ENCODE measurements at places on chromosomes 11 and 22. TPM values are rescaled to one million over a fixed set of nuclear protein-coding genes. Genes with fewer than 3 reads are reported as not detected.

DNA sequence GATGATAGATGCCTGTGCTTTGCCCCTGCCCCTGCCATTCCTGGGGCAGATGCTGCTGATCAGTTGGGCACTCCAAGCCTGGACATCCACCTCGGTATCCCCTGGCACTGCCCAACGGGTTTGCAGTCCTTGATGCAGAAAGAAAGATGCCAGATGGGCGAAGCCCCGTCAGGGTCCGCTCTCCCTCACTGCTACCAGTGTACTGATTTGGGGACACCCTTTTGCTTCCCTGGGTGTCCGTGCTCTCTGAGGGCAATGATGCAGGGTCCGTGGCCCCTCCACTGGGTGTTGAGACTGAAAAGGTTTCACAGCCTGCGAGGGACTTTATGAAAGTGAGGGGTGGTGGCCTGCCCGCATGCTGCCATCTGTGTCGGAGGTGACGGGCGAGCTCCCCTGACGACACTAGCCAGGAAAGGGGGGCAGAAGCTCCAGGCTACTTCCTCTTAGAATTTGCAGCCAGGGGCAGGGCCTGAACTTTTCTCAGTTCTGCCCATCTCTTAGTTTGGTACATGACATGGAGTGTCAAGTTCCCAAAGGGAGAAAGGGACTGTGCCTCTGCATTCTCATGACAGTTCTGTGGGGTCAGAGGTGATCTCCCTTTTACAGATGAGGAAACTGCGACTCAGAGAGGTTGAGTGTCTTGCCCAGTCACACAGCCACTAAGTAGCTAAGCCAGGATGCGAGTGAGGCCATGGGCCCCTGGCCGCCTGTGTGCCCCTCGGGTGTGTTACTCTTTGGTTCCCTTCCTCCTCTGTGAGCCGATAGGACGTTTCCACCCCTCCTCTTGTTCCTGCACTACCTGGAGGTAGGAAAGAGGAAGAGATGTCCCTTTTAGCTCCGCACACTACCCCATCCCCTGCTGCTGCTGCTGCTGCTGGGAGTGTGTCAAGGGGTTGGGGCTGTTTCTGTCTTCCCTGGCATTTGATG is 96.6 kb downstream of the BCR start:
- no peak for DNase-seq
- H3K27me3 ChIP-seq, result no peaks in the 10 kb centered on the region
- H3K4me1 ChIP-seq, result peaks cover 6% of the 10 kb centered on the region
- peak overlapping the region; percentile 91 for H3K27ac ChIP-seq

- no peak overlapping the region for H3K4me3 ChIP-seq
- no peaks in the 10 kb centered on the region for H3K27me3 ChIP-seq
- no peak for DNase-seq
- peaks cover 8% of the 10 kb centered on the region for H3K36me3 ChIP-seq
- peak overlapping the region; percentile 91 for H3K27ac ChIP-seq
Measured at GRCh38 chr11:44607987-44608386, 42.5 kb downstream of the CD82 start.

DNA sequence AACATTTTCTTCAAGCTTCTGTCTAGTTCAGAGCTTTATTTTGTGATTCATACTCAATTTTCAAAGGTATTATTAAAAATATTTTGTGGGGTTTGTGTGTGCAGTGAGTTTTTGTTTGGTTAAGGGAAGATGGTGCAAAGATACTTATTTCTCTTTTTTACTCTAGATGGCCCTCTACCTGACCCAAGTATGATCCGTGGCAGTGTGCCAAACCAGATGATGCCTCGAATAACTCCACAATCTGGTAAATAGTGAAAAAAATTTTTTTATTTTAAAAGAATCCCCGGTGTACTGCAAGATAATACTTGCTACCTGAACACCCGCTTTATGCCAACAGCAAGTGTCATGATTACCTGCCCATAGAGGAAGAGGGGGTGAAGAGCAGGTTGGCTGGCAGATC is 54.2 kb downstream of the EP300 start:
- no peaks in the 10 kb centered on the region for H3K27me3 ChIP-seq
- peaks cover 12% of the 10 kb centered on the region for H3K4me1 ChIP-seq
- no peak for DNase-seq
- H3K4me3 ChIP-seq, result no peak overlapping the region

GRCh38 chr22:37138849-37139561 is 10.7 kb downstream of the IL2RB start:
- peaks cover 3% of the 10 kb centered on the region for H3K36me3 ChIP-seq
- H3K27ac ChIP-seq, result peak overlapping the region; percentile 83
- peaks cover 24% of the 10 kb centered on the region for H3K4me1 ChIP-seq
- no peaks in the 10 kb centered on the region for H3K27me3 ChIP-seq
- no peak overlapping the region for H3K4me3 ChIP-seq

GRCh38 chr11:120235024-120235628 is 4.8 kb upstream of the POU2F3 start:
- H3K27ac ChIP-seq, result no peak overlapping the region
- H3K27me3 ChIP-seq, result peaks cover 14% of the 10 kb centered on the region
- no peak overlapping the region for H3K4me3 ChIP-seq
- DNase-seq, result peak; percentile 36
- peaks cover 3% of the 10 kb centered on the region for H3K36me3 ChIP-seq

GRCh38 chr11:12212821-12213185 is 102.4 kb downstream of the MICAL2 start:
- DNase-seq, result no peak
- H3K36me3 ChIP-seq, result peaks cover 22% of the 10 kb centered on the region
- H3K27ac ChIP-seq, result no peak overlapping the region
- peaks cover 24% of the 10 kb centered on the region for H3K4me1 ChIP-seq
- no peak overlapping the region for H3K4me3 ChIP-seq

GRCh38 chr11:71115770-71116692 is 136.3 kb downstream of the SHANK2 start:
- H3K36me3 ChIP-seq, result no peaks in the 10 kb centered on the region
- no peaks in the 10 kb centered on the region for H3K4me1 ChIP-seq
- no peak overlapping the region for H3K27ac ChIP-seq

DNA sequence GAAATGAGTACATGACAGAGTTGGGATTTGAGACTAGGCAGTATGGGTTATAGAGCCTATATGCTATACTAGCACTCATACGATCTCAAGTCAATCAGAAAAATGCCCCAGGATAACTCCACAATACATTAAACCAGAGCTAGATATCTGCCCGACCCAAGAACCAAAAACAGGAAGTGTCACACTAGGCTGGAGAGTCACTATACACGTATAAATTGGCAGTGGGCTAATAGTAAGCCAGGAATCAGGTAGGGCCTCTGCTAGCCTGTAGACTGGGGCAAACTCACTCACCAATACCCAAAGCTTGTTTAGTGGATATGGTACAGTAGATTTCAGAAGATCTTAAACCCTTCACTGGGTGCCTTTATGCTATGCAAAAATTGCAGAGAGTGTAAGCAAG is 16.2 kb upstream of the EIF4G2 start:
- H3K4me3 ChIP-seq, result peak overlapping the region; percentile 14
- H3K27me3 ChIP-seq, result no peaks in the 10 kb centered on the region
- peaks cover 11% of the 10 kb centered on the region for H3K36me3 ChIP-seq
- H3K27ac ChIP-seq, result peak overlapping the region; percentile 63
- DNase-seq, result no peak

- no peaks in the 10 kb centered on the region for H3K27me3 ChIP-seq
- peaks cover 8% of the 10 kb centered on the region for H3K4me1 ChIP-seq
- no peak for DNase-seq
- H3K27ac ChIP-seq, result peak overlapping the region; percentile 49
- H3K4me3 ChIP-seq, result no peak overlapping the region
Measured at GRCh38 chr22:41180926-41181325, 24.2 kb upstream of the L3MBTL2 start.

- H3K4me3 ChIP-seq, result no peak overlapping the region
- H3K4me1 ChIP-seq, result no peaks in the 10 kb centered on the region
- DNase-seq, result no peak
Measured at GRCh38 chr11:27390318-27391295, 27.6 kb upstream of the CCDC34 start.

DNA sequence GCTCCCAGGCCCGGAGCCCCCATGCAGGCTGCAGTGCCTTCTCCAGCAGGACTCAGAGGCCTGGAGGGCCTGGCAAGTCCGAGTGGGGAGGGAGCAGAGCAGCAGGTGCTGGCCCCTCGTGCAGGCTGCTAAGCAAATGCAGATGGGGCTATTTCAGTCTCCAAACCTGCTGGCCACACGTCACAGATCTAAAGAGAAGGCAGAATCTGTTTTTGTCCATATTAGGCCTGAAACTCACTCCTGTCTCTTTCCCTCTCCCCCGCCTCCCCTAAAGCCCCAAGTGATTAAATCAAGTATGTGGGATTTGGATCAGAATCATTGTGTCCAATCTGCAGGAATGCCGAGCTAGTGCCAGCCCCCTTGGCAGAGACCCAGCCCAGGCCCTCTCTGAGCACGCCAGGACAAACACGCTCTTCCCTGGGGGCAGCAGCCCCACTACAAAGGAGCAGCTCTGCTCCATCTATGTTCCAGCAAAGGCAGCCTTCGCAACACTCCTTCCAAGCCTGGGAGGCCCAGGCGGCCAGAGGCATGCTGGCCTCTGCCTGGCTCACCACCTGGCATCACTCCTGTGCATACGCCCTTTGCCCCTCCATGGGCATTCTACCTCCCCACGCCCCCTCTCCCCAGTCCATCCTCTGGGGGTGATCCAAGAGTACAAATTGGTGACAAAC is 26.5 kb downstream of the RPL27A start:
- peaks cover 4% of the 10 kb centered on the region for H3K4me1 ChIP-seq
- DNase-seq, result no peak
- no peaks in the 10 kb centered on the region for H3K36me3 ChIP-seq
- no peak overlapping the region for H3K4me3 ChIP-seq
- H3K27ac ChIP-seq, result no peak overlapping the region

DNA sequence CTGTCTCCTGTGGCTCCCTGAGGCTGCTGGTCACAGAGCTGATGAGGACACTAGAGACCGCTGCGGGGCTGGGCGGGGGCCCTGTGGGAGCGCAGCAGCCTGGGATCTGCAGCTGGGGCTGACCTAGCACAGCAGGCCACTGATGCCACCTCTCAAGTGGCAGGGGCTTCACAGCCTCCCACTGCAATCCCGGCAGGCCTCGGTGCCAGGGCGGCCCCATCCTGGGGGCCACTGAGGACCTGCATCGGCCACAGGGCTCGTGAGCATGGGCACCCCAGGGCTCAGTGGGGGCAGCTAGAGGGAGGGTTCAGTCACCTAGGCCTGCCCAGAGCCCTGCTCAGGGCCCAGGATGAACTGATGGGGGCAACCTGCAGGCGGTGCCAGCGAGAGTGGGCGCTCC is 14.6 kb upstream of the CCDC188 start:
- DNase-seq, result no peak
- H3K4me3 ChIP-seq, result no peak overlapping the region
- H3K4me1 ChIP-seq, result no peaks in the 10 kb centered on the region
- H3K27ac ChIP-seq, result no peak overlapping the region
- H3K27me3 ChIP-seq, result no peaks in the 10 kb centered on the region

DNA sequence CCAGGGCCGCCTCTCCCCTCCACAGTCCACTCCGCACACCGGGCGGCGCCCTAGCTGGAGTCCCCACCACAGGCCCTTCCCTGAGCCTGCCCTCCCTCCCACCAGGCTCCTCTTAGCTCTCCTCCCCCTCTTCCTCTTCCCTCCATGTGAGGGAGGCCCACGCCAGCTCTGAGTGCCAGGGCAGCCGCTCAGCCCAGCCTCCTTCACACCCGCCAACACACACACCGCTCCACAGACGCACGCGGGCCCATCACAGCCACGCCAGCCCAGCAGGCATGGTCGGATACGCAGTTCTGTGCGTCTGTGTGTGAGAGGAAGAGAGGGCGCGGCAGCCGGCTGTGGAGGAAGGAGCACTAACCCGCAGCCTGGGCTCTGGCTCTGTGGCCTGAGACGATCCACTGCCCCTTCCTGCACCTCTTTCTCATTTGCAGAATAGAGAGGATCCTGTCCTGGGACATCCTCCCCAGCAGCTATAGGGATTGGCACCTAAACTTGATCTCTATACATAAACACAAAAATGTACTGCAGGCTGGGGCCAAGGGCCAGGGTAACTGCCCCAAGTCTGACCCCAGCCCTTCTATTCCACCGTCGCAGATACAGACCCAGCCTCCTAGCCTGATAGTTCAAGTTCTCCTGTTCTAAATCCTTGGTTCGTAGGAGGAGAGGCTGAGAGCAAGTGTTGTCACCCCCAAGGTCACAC is 3.5 kb downstream of the CHRM4 start:
- peaks cover 9% of the 10 kb centered on the region for H3K36me3 ChIP-seq
- H3K4me1 ChIP-seq, result peaks cover 14% of the 10 kb centered on the region
- peaks cover 43% of the 10 kb centered on the region for H3K27me3 ChIP-seq
- no peak for DNase-seq
- no peak overlapping the region for H3K27ac ChIP-seq

- H3K4me1 ChIP-seq, result peaks cover 55% of the 10 kb centered on the region
- no peak for DNase-seq
- no peak overlapping the region for H3K4me3 ChIP-seq
- H3K27me3 ChIP-seq, result no peaks in the 10 kb centered on the region
- H3K27ac ChIP-seq, result no peak overlapping the region
Measured at GRCh38 chr11:46336563-46337180, 10.6 kb upstream of the DGKZ start.

DNA sequence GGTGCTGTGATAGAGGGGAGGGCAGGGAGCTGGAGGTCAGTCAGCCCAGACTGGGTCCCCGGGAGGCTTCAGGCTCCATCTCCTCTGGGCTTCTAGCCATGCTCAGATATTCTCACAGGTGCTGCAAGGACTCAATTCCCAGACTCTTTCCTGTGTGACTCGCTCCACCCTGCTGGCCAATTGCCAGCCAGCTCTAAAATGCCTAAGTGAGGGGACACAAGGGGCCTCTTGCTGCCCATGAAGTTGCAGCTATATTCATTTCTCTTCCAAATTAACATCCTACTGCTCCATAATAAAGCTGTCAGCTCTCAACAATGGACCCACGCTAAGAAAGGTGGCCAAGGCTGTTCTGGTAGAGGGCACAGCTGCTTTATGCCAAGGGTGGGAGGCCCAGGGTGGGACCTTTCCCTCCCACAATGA is 101.5 kb downstream of the PLEKHA7 start:
- no peaks in the 10 kb centered on the region for H3K4me1 ChIP-seq
- H3K36me3 ChIP-seq, result no peaks in the 10 kb centered on the region
- H3K27me3 ChIP-seq, result no peaks in the 10 kb centered on the region
- no peak overlapping the region for H3K4me3 ChIP-seq

GRCh38 chr11:87926250-87926970 is 248.8 kb downstream of the RAB38 start:
- no peaks in the 10 kb centered on the region for H3K4me1 ChIP-seq
- no peaks in the 10 kb centered on the region for H3K36me3 ChIP-seq
- no peaks in the 10 kb centered on the region for H3K27me3 ChIP-seq
- H3K27ac ChIP-seq, result no peak overlapping the region
- no peak overlapping the region for H3K4me3 ChIP-seq

GRCh38 chr11:113286009-113286408 is 28.4 kb upstream of the TTC12 start:
- DNase-seq, result no peak
- H3K36me3 ChIP-seq, result no peaks in the 10 kb centered on the region
- H3K27me3 ChIP-seq, result no peaks in the 10 kb centered on the region
- H3K4me1 ChIP-seq, result no peaks in the 10 kb centered on the region
- no peak overlapping the region for H3K4me3 ChIP-seq

GRCh38 chr11:73801136-73801535 is 13.5 kb downstream of the MRPL48 start:
- no peaks in the 10 kb centered on the region for H3K27me3 ChIP-seq
- no peak overlapping the region for H3K27ac ChIP-seq
- no peak overlapping the region for H3K4me3 ChIP-seq
- DNase-seq, result no peak
- no peaks in the 10 kb centered on the region for H3K4me1 ChIP-seq

HORMAD2 gene
- total RNA-seq, result not detected

C11orf97 gene
- total RNA-seq, result not detected

RELA gene
- 184 TPM for total RNA-seq

TRIM44 gene
- total RNA-seq, result 64.5 TPM

VWCE gene
- total RNA-seq, result 0.99 TPM

OR56A1 gene
- not detected for total RNA-seq

ALDH3B2 gene
- not detected for total RNA-seq

KCNJ5 gene
- not detected for total RNA-seq

TIMM10B gene
- 71.5 TPM for total RNA-seq
